ENCODE measurements at places on chromosomes 3 and 15. TPM values are rescaled to one million over a fixed set of nuclear protein-coding genes. Genes with fewer than 3 reads are reported as not detected.

DNA sequence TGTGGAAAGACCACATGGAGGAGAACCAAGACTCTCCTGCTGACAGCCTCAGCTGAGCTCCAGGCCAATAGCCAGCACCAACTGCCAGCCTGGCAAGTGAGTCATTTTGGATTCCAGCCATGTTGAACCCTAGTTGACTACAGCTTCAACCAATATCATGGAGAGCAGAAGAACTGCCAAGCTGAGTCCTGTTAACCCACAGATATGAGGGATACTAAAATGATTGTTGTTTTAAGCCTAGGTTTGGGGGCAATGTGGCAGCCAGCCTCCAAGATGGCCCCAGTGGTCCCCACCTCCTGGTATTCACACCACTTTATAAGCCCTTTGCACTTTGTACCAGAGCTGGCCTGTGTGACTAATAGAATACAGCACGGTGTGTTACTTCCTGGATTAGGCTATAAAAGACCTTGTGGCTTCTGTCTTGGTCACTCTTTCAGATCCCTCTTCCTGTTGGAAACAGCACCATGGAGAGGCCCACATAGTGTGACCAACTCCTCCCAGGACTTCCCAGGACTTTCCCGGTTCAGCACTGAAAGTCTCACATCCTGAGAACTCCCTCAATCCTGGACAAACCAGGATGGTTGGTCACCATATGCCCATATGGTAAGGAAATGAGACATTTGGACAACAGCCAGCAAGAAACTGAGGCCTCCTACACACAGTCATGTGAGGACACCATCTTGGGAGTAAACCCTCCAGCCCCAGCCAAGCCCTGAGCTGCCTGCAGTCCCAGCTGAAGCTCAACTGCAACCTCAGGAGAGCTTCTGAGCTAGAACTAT, 32.4 kb upstream of the CDV3 start:
- DNase-seq = no peak
- no peak overlapping the region for H3K4me3 ChIP-seq
- H3K27me3 ChIP-seq = no peaks in the 10 kb centered on the region
- H3K27ac ChIP-seq = peak overlapping the region; percentile 13
- no peaks in the 10 kb centered on the region for H3K4me1 ChIP-seq

- H3K36me3 ChIP-seq = no peaks in the 10 kb centered on the region
- no peak for DNase-seq
- H3K4me1 ChIP-seq = no peaks in the 10 kb centered on the region
- H3K27me3 ChIP-seq = peaks cover 5% of the 10 kb centered on the region
- H3K27ac ChIP-seq = no peak overlapping the region
- no peak overlapping the region for H3K4me3 ChIP-seq
These were observed 5.7 kb downstream of the TMEM207 start for GRCh38 chr3:190444006-190444405.

DNA sequence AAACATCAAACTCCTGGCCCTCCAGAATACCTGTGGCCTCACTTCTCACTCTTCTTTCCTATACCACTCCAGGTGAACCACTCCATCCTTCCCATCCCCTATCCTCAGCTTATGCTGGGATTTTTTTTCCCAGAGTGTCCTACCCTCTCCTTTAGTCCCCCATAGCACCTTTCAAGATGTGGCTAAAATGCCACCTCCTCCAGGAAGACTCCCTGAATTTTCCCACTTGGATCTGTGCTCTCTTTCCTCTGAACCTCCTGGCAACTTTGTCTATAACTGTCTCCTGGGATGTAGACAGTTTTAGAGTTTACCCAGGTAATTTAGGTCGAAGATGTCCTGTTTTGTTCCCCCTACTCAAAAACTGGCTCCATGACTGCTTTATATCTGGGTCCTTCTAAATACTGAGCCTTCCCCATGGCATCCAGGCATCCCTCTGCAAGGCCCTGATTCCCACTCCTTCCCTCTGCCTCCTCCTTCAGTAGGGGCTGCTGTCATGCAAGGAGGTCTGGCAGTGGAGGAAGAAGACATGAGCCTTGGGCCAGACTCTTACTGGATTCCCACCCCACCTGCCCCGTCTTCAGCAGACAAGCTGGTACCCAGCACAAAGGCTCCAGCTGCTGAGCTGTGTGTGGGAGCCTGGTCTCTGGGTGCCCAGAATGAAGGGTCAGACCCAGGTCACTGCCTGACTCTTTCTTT, 161.5 kb downstream of the SMAD6 start:
- no peaks in the 10 kb centered on the region for H3K36me3 ChIP-seq
- no peak overlapping the region for H3K4me3 ChIP-seq
- DNase-seq = no peak
- H3K27me3 ChIP-seq = no peaks in the 10 kb centered on the region

GRCh38 chr3:117400303-117400702, 690.7 kb downstream of the TUSC7 start:
- no peaks in the 10 kb centered on the region for H3K27me3 ChIP-seq
- H3K27ac ChIP-seq = no peak overlapping the region
- H3K4me1 ChIP-seq = peaks cover 41% of the 10 kb centered on the region

DNA sequence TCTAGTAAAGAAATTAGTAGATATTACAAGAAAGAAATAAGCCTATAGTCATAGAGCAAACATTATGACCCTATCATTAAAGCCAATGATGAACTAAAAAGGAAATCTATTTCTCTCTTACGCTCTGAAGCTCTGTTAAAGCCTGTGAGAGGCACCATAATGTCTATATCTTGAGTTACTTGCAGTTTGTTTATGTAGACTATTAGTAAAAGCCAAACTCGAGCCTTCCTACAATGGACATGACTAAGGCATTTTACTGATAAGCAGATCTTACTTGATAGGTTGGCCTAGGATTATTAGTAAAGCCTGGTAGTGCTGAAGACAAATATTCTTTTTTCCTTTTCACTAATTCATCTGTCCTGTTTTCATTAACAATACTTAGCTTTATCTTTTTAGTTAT, 32.7 kb downstream of the LRRC3B start:
- no peaks in the 10 kb centered on the region for H3K4me1 ChIP-seq
- DNase-seq = no peak
- H3K27me3 ChIP-seq = no peaks in the 10 kb centered on the region
- H3K36me3 ChIP-seq = no peaks in the 10 kb centered on the region

- H3K36me3 ChIP-seq = no peaks in the 10 kb centered on the region
- peaks cover 9% of the 10 kb centered on the region for H3K4me1 ChIP-seq
- no peak for DNase-seq
- no peaks in the 10 kb centered on the region for H3K27me3 ChIP-seq
These were observed 56.7 kb upstream of the BLM start for GRCh38 chr15:90660195-90660998.

GRCh38 chr3:16589867-16590624, 15.2 kb downstream of the DAZL start:
- no peak overlapping the region for H3K27ac ChIP-seq
- H3K27me3 ChIP-seq = no peaks in the 10 kb centered on the region
- H3K4me3 ChIP-seq = no peak overlapping the region
- no peak for DNase-seq
- no peaks in the 10 kb centered on the region for H3K36me3 ChIP-seq
- H3K4me1 ChIP-seq = no peaks in the 10 kb centered on the region

- H3K27ac ChIP-seq = no peak overlapping the region
- DNase-seq = no peak
- H3K4me3 ChIP-seq = no peak overlapping the region
- no peaks in the 10 kb centered on the region for H3K27me3 ChIP-seq
- H3K4me1 ChIP-seq = no peaks in the 10 kb centered on the region
These were observed 551.3 kb downstream of the NSUN3 start for GRCh38 chr3:94614192-94614591.

DNA sequence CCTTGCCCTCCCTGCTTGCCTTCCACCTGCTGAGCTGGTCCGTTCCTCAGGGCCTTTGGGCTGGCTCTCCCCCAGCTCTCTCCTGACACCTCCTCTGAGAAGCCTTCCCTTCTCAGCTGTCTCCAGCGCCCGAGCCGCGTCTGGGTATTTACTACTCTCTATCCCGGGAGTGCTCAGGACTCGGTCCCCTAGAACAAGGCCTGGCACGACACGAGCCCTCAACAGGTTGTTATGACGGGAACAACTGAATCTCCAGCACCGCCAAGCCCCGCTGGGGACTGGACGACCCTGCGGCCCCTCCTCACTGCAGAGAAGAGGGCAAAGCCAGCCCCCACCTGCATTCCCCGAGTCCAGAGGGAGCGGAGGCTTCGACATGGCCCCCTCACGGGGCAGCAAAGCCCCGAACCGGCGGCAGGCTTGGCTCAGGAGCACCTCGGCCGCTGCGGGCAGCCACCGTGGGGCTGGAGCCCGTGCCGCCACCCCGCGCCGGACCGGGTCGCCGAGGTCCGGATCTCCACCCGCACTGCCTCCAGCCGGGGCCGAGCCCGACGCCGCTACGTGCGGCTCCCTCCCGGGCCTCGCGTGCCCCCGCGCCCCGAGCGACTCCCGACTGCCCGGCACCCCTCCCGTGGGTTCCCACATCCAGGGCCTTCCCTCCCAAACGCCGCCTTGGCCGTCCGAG, 792 bp downstream of the TPRA1 start:
- H3K4me3 ChIP-seq = peak overlapping the region; percentile 95
- H3K27ac ChIP-seq = peak overlapping the region; percentile 81
- H3K36me3 ChIP-seq = no peaks in the 10 kb centered on the region

DNA sequence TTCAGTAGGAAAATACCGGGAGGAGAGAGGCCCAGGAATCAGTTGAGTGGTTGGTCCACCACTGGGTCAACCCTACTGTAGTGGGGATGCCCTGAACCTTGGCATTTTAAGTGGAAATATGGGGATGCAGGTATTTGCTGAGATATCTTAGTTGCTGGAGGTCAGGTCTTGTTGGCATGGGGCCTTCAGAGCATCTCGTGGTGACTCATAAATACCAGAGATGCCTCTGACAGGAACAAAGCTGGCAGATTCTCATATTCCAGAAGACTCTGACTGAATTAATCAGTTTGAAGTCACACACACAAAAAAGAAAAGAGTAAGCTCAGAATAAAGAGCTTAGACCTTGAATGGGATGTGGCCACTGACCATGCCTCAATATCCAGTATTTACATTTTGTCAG, 91.6 kb downstream of the CACNA2D3 start:
- no peak for DNase-seq
- no peak overlapping the region for H3K4me3 ChIP-seq
- H3K36me3 ChIP-seq = no peaks in the 10 kb centered on the region

DNA sequence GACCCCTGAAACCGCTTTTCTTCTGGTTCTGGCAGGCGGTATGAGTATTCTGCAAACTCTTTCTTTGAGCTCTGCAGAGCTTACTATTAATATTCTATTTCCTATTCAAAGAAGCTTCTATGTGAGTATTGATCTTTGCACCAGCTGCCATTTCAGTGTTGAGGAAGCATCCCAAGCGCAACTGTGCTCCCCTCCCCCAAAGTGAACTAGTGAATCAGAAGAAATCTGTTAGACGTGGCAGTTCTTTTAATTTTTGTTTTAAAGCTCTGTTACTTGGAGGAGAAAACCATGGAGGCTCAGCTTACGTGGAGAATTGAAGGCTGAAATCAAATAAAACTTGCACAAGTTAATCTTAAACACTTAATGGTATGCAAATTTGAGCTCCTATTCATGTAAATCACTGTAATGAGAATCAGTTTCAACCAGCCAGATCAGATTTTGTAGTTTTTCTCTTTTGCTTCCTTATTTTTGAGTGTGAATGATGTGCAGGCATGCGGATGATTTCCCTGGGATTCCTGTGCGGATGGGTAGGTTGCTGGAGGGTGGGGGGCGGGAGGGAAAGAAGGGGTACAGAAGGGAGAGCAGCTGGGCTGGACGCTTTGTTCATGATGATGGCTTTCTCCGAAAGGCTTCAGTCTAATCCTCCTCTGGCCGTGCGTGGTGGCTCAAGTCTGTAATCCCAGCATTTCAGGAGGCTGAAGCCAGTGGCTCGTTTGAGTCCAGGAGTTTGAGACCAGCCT, 16.1 kb upstream of the AGBL1 start:
- no peak for DNase-seq
- H3K27me3 ChIP-seq = peaks cover 5% of the 10 kb centered on the region
- H3K27ac ChIP-seq = no peak overlapping the region

Gene CCR5
- polyA plus RNA-seq = not detected

Gene NAALADL2
- 1.2 TPM for polyA plus RNA-seq

Gene IQCF5
- polyA plus RNA-seq = not detected

Gene DAZL
- polyA plus RNA-seq = not detected

Gene SIDT1
- polyA plus RNA-seq = 0.02 TPM

Gene CD86
- not detected for polyA plus RNA-seq

Gene ACAP2
- 9.6 TPM for polyA plus RNA-seq

Gene MAGI1
- polyA plus RNA-seq = 11.1 TPM

Gene SAMMSON
- not detected for polyA plus RNA-seq

Measured in SK-N-SH (cell line).